ENCODE measurements at places on chromosomes 6 and 20. TPM values are rescaled to one million over a fixed set of nuclear protein-coding genes. Genes with fewer than 3 reads are reported as not detected.
A peak's percentile ranks its signal among the peaks of the same experiment; 100 is the strongest.

The SAMD10 gene
- total RNA-seq, result 33.4 TPM

The EDN3 gene
- not detected for total RNA-seq

The CGA gene
- total RNA-seq, result not detected

The IPCEF1 gene
- total RNA-seq, result 17.3 TPM

The SEMG1 gene
- total RNA-seq, result not detected

The LTB gene
- 839 TPM for total RNA-seq

The LTA gene
- total RNA-seq, result 21.8 TPM

The VWA7 gene
- 6.4 TPM for total RNA-seq

The LBP gene
- not detected for total RNA-seq

The MAVS gene
- 29.7 TPM for total RNA-seq

The RGL2 gene
- total RNA-seq, result 49.9 TPM

The TXLNB gene
- total RNA-seq, result 0.38 TPM

The HAO1 gene
- not detected for total RNA-seq

The L3MBTL1 gene
- 9.6 TPM for total RNA-seq

The BMP7 gene
- total RNA-seq, result not detected

The RHAG gene
- total RNA-seq, result not detected

The TCF15 gene
- not detected for total RNA-seq

- DNase-seq, result no peak
These were observed 44.5 kb downstream of the TIAM2 start for GRCh38 chr6:155039618-155040017.

GRCh38 chr6:82072121-82072521 is 175.4 kb downstream of the IBTK start:
- DNase-seq, result no peak

DNA sequence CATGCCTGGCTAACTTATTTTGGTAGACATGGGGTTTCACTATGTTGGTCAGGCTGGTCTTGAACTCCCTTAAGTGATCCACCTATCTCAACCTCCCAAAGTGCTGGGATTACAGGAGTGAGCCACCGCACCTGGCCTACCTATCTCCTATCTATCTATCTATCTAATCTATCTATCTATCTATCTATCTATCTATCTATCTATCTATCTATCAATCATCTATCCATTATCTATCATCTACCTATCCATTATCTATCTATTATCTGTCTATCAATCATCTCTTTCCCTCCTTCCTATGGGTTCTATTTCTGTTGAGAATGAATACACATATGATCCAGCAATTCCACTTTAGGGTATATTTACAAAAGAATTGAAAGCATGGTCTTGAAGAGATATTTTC is 194.2 kb upstream of the ARG1 start:
- DNase-seq, result no peak

- no peak for DNase-seq
These were observed 1714.5 kb downstream of the GRIK2 start for GRCh38 chr6:103107985-103108384.

GRCh38 chr20:43669332-43669731 is 2.4 kb downstream of the MYBL2 start:
- DNase-seq, result no peak

- no peak for DNase-seq
These were observed 151.5 kb upstream of the MLIP start for GRCh38 chr6:53959717-53960116.

- no peak for DNase-seq
These were observed 313.2 kb upstream of the MAP3K7 start for GRCh38 chr6:90900034-90900433.

DNA sequence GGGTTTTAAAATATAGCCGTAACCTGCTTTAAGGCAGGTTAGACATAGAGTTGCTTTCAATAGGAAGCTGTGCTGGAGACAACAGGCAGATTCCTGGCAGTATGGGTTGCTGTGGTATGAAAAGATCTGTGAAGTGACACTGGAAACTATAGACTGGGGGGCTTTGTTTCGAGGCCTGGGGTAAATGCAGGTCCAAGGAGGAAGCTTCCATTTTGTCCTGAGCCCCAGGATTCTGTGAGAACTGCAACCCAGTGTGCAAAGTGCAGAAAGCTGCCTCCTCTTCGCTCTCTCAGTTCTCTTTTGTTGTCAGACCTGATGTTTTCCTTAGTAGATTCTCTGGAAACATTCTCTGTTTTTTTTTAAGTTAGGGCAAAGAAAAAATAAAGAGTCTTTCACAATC is 86.9 kb downstream of the LYRM4 start:
- DNase-seq, result no peak

- no peak for DNase-seq
These were observed 188.2 kb upstream of the QKI start for GRCh38 chr6:163226181-163226835.

- DNase-seq, result no peak
These were observed 41.3 kb downstream of the MTFR2 start for GRCh38 chr6:136208783-136209182.

DNA sequence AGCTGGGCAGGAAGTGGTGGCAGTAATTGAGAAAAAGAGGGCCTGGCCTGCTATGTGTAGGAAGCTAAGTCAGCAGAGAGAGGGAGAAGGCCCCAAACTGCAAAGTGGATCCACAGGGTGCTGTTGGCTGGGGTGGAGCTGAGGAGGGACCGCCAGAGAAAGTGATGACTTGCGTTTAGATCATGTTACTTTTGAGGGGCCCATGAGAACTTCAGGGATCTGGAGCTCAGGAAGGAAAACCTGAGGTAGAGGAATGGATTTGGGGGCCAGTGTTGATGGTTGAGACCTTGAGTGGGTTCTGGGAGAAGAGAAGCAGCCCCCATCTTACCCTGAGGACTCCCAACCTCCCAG is 155.5 kb downstream of the MRPL14 start:
- no peak for DNase-seq

- DNase-seq, result no peak
These were observed 133.4 kb downstream of the PRND start for GRCh38 chr20:4855097-4855496.

- peak; percentile 58 for DNase-seq
These were observed 1089.3 kb upstream of the DEFB115 start for GRCh38 chr20:30168025-30168799.

GRCh38 chr20:3406481-3407039 is 909 bp downstream of the DNAAF9 start:
- DNase-seq, result no peak

GRCh38 chr6:3297006-3297405 is 38.3 kb downstream of the PSMG4 start:
- no peak for DNase-seq

DNA sequence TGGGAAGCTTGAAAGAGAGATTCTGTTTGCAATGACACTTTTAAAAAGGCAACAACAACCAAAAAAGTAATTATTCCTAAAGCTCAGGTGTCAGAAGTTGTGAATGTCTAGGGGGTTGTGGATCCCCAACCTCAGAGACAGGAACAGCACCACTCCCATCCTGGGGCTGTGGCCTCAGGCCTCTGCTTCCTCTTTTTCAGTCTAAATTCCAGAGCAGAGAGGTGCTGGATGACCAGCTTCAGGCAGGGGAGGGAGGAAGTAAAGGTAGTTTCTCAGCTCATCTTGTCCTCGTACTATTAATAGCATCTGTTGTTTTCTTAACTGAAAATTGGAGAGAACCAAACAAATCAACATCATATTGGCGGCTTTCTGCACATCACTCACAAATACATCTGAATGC is 8.3 kb downstream of the NT5E start:
- DNase-seq, result no peak

DNA sequence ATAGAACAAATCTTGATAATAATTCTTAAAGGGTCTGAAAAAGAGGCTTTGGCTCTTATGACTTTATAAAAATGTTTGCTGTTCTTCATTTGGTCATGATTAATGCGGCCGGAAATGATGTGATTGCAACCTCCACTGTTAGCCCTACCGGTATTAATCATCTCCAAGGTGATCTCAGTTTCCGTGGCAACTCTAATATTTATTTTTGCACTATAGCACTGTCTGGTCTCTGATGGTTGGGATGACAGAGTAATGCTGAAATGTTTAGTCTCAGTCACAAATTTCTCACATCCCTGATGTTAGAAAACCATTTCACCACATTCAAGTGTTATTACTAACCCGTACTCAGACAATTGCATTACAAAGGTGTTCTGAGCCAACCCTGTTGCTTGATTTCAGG is 87.4 kb downstream of the TMEM200A start:
- no peak for DNase-seq

GRCh38 chr6:143696664-143697000 is 18.9 kb downstream of the PHACTR2 start:
- no peak for DNase-seq

- DNase-seq, result no peak
These were observed 183.2 kb upstream of the KCNG1 start for GRCh38 chr20:51206032-51206662.

DNA sequence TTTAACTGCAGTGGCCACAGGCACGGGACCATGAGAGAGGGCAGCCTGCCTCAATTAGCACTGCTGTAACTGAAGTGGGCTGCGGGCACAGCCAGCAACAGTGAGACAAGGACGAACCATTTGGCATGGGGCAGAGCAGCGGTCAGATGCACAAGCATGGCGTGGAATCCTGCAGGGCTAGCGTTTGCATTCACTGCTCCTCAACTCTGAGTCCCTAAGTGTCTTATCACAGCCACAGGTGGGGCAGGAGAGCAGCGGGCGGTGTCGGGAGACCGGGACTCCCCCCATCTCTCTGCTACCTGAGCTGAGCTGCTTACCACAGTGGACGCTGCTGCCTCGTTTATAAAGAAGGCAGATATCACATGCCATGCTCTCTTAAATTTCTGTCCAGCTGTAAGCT is 31.3 kb upstream of the PDE10A start:
- no peak for DNase-seq

DNA sequence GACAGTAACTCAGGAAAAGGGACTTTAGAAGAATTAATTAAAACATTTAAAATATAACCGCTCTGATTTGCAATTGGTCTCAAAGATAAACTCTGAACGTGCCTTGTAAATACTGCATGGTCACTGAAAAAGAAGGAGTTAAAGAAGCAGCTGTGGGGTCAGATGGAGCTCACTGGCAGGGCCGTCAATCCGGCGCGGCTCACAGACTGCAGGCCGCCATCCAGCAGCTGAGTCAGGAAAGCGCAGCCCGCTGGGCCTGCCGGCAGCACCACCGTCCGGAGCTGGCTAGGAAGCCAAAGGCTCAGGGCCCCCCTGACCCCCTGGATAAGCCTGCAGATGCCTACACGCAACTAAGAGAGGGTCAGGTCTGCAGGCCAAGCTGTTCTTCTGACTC is 54.2 kb upstream of the FRMD1 start:
- DNase-seq, result peak; percentile 12

DNA sequence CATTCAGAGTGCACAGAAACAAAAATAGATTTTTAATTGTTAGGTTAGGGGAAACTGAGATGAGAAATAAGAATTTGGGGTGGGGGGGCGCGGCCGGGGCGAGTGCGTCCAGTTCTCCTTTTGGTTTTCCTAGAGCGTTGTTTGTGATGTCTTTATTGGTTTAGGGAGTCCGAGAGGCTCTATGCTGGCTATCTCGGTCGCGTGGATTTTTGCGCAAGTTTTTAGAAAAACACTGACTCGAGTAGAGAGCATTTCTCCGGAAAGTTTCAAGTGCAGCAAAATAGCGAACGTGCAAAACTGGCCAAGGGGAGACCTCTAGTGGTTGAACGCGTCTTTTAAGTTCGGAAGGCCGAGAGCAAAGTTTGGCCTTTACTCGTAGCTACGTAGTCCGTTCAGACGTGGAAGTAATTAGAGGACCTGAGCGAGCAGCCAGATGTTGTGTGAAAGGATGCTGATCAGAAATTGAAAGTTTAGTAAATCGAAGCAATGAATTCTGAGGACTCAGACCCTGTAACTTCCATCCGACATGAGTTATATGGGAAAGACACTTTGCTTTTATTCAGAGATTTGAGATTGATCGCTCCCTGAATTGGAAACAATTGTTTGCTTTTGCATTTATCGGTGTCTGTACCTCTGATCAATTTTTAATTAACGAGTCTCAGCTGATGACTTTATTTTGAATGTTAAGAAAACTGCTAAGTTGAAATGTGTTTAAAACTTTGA is 2.7 kb downstream of the L3MBTL3 start:
- DNase-seq, result peak; percentile 91

DNA sequence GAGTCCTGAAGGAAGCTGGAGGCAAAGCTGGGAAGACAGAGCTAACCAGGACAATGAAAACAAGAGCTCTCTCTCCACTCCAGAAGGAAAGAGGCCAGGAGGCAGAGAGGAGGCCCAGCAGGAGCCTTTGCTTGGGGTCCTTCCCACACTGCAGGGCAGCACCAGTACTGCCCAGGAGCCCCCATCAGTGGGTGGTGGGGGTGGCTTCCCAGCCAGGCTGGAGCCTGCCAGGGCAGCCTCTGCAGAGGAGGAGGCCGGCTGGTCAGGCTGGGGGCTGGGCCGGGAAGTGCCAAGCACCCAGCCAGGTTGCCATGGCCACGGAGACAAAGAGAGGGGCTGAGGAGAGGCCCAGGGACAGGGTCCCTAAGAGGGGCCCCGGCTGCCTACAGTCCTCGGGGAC is 33.4 kb downstream of the PREX1 start:
- DNase-seq, result no peak

- no peak for DNase-seq
These were observed at the start of gene SPTLC3 for GRCh38 chr20:13008761-13009681. TSS of gene SPTLC3 (plus strand) at chr20:13008972. CDS start at chr20:13009268, 296 bp downstream.

DNA sequence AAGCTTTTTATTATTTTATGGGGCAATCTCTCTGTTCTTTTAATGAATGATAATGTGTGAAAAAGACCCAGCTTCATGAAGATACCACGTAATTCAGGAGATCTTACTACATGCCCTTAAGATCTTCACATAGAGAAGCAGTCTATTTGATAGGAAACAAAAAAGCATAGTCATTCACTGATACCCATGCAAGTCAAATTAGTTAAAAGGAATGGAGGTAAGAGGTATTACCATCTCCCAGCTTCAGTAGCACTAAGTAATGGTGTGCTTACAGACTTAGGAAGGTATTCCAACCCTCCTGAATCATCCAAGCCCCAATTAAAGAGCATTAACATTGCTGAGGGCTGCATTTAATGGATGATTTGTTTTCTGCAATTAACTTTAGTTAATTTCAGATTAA is 364.7 kb downstream of the SYNE1 start:
- DNase-seq, result no peak

GRCh38 chr6:6993503-6994237 is 114.1 kb upstream of the RREB1 start:
- no peak for DNase-seq

DNA sequence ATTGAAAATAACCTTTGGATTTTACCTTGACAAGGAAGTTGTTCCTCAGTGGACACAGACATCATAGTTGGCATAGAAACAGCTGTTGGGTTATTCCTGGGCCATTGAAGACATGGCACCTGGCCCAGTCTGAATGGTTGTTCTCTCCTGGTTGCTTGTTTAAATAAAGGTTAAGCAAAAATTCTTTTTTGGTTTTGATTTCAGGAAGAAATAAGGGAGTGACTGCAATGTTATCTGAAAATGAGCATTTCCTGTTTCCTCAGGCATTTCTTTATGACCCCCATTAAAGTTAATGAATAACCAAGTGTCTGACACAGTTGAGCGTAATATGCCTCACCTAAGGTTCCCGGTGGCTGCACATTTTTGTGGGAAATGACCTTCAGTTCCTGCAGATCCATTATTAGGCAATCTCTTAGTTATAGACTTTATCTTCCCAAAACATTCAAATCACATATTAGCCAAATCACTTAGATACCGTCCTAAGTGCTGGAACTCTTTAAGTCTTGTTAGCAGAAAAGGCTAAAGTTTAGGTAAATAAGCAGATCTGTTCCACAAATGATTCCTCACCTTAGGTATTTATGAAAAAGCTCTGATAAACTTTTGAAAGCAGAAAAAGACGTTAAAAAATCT is 648.7 kb upstream of the FLRT3 start:
- DNase-seq, result no peak

All from activated CD8-positive, alpha-beta memory T cell treated with anti-CD3 and anti-CD28 coated beads, Interleukin-2, amount 10 ng/mL, durations not matched to agents 7 days and 5 days (primary cell).